Stimulated activated CD8-positive, alpha-beta memory T cell treated with anti-CD3 and anti-CD28 coated beads, Interleukin-15, amount 100 ng/mL, for 48 hours (primary cell): ENCODE measurements at places on chromosomes 4 and X.

GRCh38 chr4:105543346-105543745 lies 9.1 kb upstream of the ARHGEF38 start:
- DNase-seq = no peak

DNA sequence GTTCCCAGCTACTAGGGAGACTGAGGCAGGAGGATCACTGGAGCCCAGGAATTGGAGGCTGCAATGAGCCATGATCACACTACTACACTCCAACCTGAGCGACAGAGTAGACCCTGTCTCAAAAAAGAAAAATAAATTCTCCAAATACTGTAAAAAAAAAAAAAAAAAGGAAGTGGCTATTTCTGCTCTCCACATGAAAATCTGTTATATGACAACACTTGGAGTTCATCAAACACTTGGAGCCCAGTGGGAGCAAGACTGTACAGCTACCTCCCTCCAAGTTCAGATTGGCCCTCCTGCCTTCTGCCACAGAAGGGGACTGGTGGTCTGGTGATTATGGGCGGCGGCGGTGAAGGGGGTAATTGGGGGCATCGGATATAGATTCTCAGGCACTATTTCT lies 9.0 kb upstream of the CLDN34 start:
- DNase-seq = no peak

DNA sequence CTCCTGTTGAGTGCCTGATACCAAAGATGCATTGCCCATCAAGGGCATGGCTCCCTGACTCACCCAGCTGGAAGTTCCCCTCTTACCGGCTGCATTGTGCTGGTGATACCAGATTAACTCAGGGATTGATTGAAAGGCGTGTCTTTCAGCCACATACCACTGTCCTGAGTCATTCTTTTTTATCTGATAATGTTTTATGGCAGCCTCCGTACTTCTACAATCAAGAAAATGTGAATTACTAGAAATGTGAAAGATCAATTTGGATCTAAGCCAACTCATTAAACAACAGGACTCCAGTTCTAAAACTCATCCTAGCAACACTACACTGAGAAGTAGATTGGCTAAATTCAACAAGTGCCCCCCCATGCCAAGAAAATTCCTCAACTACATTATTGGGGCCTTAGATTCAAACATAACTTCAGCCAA lies 40.0 kb downstream of the TXK start:
- DNase-seq = peak; percentile 21

DNA sequence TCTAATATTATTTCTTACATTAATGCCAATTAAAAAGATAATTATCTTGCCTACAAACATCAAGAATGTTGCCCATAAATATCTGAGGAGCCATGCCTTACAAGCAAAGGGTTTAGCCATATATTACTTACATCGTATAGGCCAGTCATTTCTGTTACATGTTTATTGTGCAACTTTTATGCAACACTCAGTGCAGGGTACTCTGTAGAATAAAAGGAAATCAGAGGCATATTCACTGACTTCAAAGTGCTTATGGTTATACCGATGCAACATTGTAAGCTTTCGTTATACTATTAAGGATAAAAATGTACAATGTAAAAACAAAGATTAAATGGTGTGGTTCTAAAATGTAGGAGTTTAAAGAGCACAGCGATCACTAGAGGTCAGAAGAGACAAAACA lies 315.9 kb downstream of the PCDH10 start:
- DNase-seq = no peak

- no peak for DNase-seq
Observed at GRCh38 chr4:8311101-8312068, 41.8 kb downstream of the HTRA3 start.

DNA sequence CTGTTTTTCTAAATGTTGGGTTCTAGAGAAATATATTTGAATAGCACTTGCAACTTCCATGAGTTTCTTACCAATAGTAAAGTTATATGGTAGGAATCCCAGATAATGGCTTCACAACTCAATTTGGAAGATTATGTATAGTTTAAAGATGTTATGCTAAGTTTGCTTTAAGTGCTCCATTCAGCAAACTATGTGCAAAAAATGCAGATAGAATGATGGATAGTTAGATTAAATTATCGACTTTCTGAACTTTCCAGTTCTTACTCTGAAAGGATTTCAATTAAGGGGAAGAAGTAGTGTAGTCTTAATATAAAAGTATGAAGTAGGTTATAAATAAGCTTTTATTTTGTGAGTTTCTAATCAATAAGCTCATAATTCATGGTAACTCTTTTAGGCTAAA lies 60.7 kb upstream of the NFKB1 start:
- no peak for DNase-seq

GRCh38 chr4:6177587-6178197 lies 22.7 kb downstream of the JAKMIP1 start:
- DNase-seq = peak; percentile 21

- no peak for DNase-seq
Observed at GRCh38 chr4:132334081-132334480, 815.0 kb upstream of the PCDH10 start.
